HCT116 (cell line): ENCODE measurements at places on chromosomes 2 and 18.

DNA sequence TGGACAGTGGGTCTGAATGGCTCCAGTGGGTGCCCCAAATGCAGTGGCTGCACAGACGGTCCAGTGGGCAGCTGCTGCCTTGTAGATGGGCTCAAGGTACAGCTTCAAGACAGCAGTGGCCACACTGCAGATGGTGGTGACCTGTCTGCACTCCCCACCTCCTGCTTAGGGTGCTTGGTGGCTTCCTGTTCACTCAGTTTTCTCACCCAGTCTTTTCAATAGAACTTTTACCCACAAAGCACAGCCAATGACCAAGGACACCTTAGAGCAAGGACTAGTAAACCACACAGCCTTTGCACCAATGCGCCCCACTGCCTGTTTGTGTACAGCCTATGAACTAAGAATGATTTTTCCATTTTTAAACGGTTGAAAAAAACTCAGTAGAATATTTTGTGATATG is 34.9 kb downstream of the MEX3C start:
- DNase-seq, result no peak

GRCh38 chr2:120419073-120419472 is 73.1 kb downstream of the INHBB start:
- no peak for DNase-seq

GRCh38 chr18:47931718-47932103 is 1.3 kb upstream of the SMAD2 start:
- no peak for DNase-seq

GRCh38 chr18:63440219-63440618 is 17.9 kb upstream of the VPS4B start:
- no peak for DNase-seq

- no peak for DNase-seq
Observed at GRCh38 chr2:174590928-174591648, 6.5 kb downstream of the WIPF1 start.

GRCh38 chr2:33583194-33583938 is 15.7 kb downstream of the FAM98A start:
- no peak for DNase-seq

DNA sequence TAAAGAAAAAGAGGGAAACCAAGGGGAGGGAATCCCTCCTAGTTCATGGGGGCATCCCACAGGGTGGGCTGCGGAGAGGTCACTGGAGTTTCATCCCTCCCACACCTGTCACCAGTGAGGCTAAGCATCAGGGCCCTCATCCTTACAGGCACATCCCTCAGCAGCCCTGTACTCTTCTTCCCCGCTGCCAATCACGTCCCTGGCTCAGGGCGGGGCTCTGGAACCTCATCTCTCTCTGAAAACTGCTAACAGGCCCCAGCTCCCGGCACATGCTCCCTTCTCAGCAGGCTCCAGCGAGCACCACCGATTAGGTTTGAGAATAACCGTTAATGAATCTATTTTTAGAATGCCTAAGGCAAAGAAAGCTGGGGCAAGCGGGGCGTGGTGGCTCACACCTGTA is 13.0 kb downstream of the UXS1 start:
- DNase-seq, result no peak

- DNase-seq, result no peak
Observed at GRCh38 chr2:199922856-199923255, 11.8 kb downstream of the C2orf69 start.

DNA sequence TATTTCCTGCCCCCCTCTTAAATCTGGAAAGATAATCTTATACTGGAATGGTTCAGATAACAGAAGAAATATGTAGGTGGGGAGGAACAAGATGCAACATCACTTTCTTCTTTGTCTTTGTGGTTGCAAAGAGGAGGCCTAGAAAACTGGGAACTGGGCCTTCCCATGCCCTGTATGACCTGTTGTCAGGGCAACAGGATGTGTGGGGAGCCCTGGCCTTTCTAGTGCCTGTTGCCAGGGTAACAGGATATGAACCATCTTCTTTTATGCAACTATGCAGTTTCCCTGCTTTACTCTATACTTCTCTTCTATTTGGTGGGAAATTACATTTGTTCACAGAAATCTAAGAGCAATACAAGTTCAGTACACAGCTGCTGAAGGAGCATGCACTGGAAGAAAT is 79.8 kb upstream of the PDE1A start:
- DNase-seq, result no peak
